ENCODE measurements at places on chromosomes 11 and 22.

GRCh38 chr11:93084727-93085505, 112.9 kb downstream of the SLC36A4 start:
- no peak for DNase-seq

GRCh38 chr11:85709941-85710702, 24.1 kb upstream of the CCDC89 start:
- no peak for DNase-seq

DNA sequence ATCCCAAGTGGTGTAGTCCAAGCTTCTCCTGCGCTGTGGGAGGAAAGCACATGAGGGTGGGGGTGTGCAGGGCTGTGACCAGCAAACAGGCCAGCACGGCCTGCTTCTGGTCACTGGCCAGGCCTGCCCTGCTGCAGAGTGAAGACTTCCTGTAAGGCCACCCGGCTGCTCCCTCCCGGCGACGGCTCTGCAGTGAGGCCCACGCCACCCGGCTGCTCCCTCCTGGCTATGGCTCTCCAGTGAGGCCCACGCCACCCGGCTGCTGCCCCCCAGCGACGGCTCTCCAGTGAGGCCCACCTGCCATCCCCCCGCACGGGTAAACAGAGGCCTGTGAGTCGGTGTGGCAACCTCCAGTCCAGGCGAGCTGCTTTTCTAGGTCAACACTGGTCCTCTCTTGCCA, 31.4 kb upstream of the BRSK2 start:
- no peak for DNase-seq

- DNase-seq, result no peak
Measured at GRCh38 chr11:107018219-107018901, at the start of gene GUCY1A2. Gene GUCY1A2 (minus strand): TSS chr11:107018476. CDS start chr11:107018055, 421 bp downstream.

GRCh38 chr11:61163714-61164605, 2.7 kb upstream of the VPS37C start:
- DNase-seq, result no peak

- DNase-seq, result no peak
Measured at GRCh38 chr22:36395915-36396314, 8.1 kb upstream of the MYH9 start.

GRCh38 chr11:12485328-12485727, 108.0 kb downstream of the PARVA start:
- DNase-seq, result no peak

GRCh38 chr11:117833401-117833891, 8.9 kb upstream of the FXYD2 start:
- DNase-seq, result no peak

DNA sequence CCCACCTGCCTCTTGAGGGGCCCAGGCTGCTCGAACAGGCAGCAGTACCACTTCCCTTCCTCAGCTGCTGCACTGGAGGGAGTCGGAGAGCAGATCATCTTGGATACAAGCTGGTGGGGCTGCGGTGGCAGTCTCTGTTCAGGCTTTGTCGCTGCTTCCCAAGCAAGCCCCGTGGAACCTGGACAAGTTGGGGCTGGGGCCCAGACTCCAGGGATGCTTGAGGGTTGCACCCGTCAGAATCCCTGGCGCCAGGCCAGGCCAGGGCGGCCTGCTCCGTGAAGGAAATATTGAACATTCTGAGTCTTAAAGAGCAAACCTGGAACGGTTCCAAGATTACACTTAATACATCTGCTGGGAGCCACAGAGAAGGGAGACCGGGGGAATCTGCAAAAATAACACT, 310.1 kb upstream of the SORL1-AS1 start:
- DNase-seq, result no peak

DNA sequence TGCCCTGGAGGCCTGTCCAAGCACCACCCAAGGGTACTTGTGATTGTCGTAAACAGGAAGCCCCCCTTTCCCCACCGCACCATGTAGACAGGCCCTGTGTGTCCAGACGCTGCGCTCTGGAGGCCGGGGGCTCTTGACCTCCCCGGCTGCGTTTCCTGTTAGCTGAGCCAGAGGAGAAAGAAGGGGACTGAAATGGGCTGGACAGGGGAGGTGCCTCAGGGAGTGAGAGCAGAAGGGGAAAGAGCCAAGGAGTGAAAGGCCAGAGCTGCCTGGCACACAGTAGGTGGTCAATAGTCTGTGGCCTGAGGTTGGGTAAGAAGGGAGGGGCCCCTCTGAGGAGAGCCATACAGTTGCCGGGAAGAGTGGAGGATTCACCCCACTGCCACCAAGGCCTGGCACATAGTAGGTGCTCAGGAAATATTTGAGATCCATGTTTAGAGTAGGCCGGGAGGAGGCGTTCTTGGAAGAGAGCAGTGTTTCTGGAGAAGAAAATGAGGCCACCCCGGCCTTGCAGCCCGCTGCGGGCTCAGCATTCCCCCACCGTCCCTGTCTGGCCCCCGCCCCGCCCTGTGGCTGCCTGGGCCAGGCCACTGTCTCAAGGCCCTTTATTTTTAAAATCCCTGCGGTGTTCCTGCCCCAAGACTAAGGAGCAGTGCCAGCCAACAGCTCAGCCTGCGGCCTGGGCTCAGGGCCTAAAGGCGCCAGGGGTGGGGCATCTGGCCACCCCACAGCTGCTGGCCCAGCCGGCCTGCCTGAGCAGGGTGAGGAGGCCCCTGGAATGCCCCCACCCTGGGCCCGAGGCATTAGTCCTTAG, 13.6 kb upstream of the CDC42EP1 start:
- no peak for DNase-seq

- no peak for DNase-seq
Measured at GRCh38 chr22:46052331-46052771, 75.4 kb upstream of the WNT7B start.

GRCh38 chr22:33296941-33297340, 238.8 kb upstream of the SYN3 start:
- DNase-seq, result no peak

GRCh38 chr11:69699213-69699612, 4.6 kb downstream of the FGF19 start:
- no peak for DNase-seq

DNA sequence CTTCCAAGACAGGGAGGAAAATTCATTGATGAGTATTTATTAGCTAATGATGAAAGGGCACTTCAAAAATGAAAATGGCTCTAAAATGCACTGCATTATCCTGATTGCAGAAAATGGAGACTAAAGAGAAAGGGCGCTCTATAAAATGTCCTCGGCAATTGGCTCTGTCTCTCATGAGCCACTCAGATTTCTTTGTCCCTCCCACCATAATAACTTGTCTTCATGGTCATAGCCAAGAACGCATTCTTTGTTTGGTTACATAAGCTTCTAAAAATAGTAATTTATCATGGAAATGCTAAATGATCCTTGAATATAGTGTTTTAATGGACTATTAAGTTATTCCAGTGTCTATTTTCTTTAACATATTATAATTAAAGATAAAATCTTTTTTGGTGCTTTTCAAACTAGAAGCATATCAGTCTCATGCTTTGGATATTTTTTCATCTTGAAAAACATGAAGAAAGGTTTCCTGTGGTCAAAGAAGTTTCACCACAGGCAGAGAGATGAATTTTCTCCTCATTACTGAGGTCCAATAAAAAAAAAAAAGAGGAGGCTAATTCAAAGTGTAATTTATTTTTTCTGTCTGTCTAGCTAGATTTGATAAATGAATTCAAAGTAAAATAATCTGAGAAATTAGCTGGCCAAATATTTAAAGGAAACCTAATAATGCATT, 238.1 kb upstream of the BLID start:
- no peak for DNase-seq

DNA sequence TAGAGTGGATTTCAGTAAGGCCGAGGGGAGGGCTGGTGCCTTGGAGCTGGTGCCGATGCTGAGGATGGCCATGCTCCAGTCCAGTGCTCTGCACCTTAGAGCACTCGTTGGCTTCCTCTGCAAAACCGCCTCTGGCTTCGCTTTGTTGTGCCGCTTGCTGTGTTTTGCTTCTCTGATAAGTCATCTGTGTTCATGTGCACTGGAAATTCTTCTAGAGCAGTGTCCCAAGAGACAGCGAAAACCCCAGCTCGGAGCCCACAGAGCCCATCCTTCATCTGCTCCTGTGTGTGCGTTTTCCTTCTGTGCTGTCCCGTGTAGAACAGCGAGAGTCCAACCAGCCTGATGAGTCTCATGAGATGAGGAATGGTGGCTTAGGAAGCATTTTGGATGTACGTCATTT, 12.1 kb downstream of the FAM118A start:
- DNase-seq, result no peak

- no peak for DNase-seq
Measured at GRCh38 chr22:19943082-19944026, 1.7 kb upstream of the TXNRD2 start.

GRCh38 chr11:17691976-17692375, 27.4 kb upstream of the MYOD1 start:
- no peak for DNase-seq

DNA sequence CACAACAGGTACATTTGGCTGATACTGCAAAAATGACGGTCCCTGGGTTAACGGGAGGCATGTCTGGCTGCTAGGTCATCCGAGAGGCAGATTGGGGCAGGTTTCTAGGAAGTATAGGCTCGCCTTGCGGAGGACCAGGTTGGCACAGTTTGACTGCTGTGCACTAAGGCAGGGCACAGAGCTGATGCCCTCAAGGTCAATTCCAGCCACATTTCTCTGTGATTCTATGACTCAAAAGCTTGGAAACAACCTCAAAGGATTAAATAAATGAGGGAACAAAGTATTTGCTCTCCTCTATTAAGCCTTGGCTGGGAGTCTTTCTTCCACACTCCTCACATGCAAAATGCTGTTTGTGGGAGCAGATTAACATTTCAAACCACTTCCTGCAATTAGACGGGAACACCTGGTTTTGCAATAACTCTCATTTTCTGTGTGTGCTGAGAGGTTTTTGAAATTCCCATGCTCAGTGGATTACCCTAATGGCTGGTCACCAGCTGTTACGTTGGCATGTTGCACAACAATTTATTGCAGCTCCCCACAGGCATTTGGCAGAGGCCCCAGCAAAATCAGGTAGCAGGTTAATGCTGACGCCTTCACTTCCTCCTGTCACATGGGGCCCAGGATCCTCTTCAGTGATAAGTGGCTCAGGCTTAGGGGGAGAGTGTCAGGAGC, 61.0 kb upstream of the PLET1 start:
- no peak for DNase-seq

DNA sequence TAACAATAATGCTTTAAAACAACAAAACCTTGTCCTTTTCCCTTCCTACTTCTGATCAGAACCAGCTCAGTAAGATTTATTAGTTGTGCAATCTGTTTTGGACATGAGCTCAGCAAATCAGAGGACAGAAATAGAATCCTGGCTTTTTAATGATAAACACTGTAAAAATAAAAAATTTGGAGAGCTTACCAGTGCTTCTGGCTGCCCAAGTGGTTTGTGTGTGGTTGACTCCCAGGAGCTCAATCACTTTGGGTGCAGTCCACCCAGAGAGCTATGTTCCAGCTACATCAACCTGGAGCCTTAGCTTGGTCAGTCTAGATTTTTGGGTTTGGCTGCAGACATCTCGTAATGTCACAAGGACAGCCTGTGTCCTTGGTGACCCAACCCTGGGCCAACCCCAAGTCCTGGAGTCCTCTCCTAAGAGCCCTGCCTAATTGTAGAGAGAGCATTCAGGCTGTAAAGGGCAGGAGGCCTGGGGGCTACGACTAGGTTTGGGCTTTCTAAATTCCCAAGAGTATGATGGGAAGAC, 28.5 kb downstream of the CD44 start:
- no peak for DNase-seq

DNA sequence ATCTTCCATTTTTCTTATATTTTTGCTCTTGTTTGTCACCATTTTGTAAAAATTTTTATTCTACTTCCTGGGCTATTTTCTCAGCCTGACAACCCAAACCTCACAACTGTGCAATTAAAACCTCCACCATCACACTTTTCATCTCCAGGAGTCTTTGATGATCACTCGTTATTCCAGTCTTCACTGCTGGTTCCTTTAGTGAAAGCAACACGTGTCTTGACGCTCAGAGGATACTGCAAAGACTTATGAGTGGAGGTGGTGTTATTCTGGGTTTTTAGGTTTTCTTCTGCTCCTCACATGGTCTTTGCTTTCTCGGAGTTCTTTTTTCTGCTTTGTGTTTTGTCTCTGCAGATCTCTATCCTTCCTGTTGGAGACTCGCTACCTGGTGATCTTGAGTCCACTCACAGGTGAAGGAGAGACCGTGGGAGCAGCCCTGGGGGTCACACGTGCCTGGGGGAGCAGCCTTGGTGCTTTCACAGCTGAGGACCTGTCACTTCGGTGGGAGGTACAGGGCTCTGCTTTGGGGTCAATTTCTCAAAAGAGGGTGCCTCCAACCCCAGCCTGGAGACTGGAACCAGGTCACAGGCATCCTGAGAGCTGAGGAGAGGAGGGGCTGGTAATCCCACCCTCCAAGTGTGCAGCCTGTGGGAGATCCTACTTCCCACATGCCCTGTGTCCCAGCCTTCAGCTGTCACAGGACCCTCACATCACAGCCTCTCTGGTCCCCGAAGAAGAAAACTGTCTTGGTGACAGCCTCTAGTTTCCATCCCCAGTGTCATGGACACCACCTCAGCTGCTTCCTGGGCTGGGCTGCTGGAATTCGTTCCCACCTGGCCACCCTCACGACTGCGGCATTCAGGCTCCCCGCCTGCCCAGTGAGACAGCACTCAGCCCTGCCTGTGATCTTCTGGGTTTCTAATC, 11.0 kb downstream of the SULT4A1 start:
- no peak for DNase-seq

Data from CD8-positive, alpha-beta memory T cell (primary cell).